ENCODE measurements at places on chromosomes 12 and 14. TPM values are rescaled to one million over a fixed set of nuclear protein-coding genes. Genes with fewer than 3 reads are reported as not detected.

DNA sequence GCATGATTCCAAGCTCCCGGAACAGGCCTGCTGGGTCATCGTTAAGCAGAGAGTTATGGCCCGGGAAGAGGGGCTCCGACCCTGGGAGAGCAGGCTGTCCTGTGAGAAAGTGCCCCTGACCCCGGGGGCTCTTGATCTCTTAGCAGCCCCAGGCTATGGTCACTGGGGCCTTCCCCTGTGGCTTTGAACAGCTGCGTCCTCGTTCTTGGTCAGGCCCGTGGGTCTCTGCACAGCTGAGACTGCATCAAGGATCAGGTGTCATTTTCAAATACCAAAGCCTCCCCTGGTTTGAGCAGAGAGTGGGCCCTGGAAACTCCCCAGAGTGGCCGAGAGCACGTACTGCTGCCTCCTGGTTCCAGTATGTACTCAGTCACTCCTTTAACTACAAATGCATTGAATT, 114.8 kb downstream of the ESRRB start:
- H3K4me1 ChIP-seq, result no peaks in the 10 kb centered on the region
- H3K27ac ChIP-seq, result no peak overlapping the region
- DNase-seq, result no peak
- H3K27me3 ChIP-seq, result no peaks in the 10 kb centered on the region
- no peak overlapping the region for H3K4me3 ChIP-seq

The OR4E2 gene
- not detected for total RNA-seq

GRCh38 chr12:115998119-115998633, 279.3 kb downstream of the MED13L start:
- H3K36me3 ChIP-seq, result peaks cover 46% of the 10 kb centered on the region
- H3K27me3 ChIP-seq, result no peaks in the 10 kb centered on the region
- H3K4me3 ChIP-seq, result no peak overlapping the region
- DNase-seq, result no peak

DNA sequence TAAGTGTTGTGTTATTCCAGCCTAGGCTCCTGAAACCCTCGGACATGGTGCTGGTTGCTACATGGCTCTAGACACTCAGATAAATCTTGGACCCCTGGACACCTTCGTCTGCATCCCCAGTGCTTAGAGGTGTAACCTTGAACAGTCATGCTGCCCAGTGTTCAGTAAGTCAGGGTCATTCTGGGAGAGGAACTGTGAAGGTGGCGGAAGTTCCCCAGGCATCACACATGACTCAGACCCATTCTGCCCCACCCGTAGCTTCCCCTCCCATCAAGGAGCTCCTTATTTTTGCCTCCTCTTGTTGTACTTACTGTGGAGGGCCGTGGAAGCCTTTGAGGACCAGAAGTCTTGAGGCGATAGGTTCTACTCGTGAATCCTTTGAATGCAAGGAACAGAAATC, 18.1 kb upstream of the SSPN start:
- H3K27ac ChIP-seq, result no peak overlapping the region
- no peaks in the 10 kb centered on the region for H3K4me1 ChIP-seq
- H3K36me3 ChIP-seq, result no peaks in the 10 kb centered on the region
- no peak overlapping the region for H3K4me3 ChIP-seq

The KCNK13 gene
- 0.33 TPM for total RNA-seq
